Activated naive CD8-positive, alpha-beta T cell treated with anti-CD3 and anti-CD28 coated beads for 36 hours (primary cell): ENCODE measurements at places on chromosomes 7 and 10. TPM values are rescaled to one million over a fixed set of nuclear protein-coding genes. Genes with fewer than 3 reads are reported as not detected.

Gene CFAP58
- 0.41 TPM for total RNA-seq

Gene MYL10
- not detected for total RNA-seq

Gene ECHDC3
- 1.9 TPM for total RNA-seq

Gene CDHR1
- total RNA-seq = 1.6 TPM

Gene CABCOCO1
- not detected for total RNA-seq

Gene PPIF
- 163 TPM for total RNA-seq

Gene PLXNA4
- total RNA-seq = 0.29 TPM

Gene UTF1
- total RNA-seq = not detected

Gene FAM180A
- total RNA-seq = not detected

Gene FAM25A
- total RNA-seq = not detected

Gene CDK6
- total RNA-seq = 103 TPM
